A549 (cell line): ENCODE measurements at places on chromosomes 6 and 20.
A peak's percentile ranks its signal among the peaks of the same experiment; 100 is the strongest.

DNA sequence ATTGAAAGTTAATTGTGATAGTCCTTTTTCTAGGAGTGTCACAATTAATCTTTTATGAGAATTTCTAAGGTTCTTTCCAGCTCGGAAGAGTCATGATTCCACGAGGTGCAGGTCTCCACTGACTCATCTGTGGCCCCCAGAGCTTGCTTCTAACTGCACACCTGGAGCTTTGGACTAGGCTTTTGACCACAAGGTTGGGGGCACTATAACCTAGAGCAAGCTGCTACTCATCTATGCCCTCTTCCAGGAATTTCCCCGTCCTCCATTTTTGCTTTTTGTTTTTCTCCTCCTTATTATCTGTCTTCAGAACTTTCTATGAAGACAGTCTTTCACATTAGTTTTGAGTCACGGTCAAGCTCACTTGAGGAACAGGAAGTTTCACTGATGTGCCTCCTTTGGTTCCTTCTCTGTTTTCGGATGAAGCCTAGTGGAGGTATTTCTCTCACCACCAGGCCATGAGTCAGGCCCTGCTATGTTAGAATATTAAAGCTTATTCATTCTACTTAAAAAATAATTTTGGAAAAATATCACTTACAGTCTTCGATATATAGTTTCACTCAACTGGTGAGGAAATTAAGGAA lies 119.2 kb upstream of the INSM1 start:
- no peak for DNase-seq

DNA sequence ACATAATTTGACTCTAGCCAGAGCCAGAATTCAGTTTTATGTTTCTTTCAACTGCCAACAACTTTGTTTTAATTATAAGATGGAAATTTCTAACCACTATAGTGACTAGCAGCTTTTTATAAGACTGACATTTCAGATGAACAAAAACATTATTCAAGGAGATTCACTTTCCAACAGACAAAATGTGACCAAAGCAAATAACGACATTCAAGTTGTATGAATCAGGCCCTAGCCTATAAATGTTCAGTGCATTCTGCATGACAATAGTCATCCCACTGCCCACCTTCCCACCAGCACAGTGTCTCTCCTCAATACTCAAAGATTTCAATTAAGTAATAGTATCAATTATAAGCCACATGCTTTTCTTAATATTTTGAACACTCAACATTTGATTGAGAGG lies 200.7 kb downstream of the KHDC1L start:
- DNase-seq: no peak

GRCh38 chr6:41073968-41074691 lies 1.4 kb downstream of the NFYA start:
- no peak for DNase-seq

DNA sequence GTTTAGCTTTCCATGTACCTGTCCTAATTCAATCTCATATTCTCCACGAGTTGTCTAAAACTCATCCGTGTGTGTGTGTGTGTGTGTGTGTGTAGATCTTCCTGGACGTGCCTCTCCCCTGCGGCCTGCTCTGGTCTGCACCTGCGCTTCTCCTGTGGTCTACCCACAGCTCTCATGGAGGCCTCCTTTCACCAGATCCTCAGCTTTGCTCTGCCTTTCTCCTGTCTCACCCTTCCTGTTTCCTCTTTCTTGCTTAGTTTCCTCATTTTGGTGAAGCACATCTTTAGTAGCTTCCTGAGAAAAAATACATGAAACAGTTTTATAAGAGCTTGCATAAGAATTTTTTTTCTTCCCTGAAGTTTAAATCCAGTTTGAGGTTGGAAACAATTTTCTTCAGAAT lies 18.1 kb downstream of the SLX4IP start:
- no peak for DNase-seq

DNA sequence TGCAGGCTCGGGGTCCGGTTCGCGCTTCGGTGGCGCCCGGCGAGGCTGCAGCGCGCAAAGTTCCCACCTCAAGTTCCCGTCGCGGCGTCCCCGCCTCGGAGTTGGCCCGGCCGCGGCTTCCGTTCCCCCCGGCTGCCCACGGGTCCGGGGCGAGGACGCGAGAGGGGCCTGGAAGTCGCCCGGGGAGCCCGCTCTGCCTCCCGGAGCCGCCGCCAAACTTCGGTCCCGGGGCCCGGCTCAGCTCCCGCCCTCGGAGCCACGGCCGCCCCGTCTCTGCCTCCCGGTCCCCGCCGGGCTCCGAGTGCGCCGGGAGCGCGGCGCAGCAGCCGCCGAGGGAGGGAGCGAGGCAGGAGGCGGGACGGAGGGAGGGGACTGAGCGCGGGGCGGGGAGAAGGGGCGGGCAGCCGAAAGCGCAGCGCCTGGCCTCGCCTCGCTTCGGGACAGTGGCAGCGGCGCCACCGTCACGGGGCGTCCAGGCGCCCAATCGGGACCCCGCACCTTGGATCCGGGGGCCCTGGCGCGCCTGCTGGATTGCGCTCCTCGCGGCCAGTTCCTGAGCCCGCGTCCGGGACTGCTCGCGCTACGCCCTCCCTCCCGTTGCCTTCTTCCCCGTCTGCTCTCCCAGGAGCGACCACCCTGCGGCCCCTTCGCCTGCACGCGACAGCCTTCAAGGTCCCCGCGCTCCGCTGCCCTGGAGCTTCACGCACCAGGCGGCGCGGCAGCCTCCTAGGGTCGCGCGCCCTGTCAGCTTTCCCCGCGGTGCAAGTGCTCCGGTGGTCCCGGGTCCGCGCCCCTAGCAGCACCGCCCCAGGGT lies at the start of gene KCNG1:
Gene KCNG1, minus strand, starts transcription at position 305 of the 814 bp plus-strand sequence. CDS start 12,769 bp downstream, outside the sequence.
- DNase-seq: peak; percentile 93
